T47D (cell line): ENCODE measurements at places on chromosomes 3 and 15.

DNA sequence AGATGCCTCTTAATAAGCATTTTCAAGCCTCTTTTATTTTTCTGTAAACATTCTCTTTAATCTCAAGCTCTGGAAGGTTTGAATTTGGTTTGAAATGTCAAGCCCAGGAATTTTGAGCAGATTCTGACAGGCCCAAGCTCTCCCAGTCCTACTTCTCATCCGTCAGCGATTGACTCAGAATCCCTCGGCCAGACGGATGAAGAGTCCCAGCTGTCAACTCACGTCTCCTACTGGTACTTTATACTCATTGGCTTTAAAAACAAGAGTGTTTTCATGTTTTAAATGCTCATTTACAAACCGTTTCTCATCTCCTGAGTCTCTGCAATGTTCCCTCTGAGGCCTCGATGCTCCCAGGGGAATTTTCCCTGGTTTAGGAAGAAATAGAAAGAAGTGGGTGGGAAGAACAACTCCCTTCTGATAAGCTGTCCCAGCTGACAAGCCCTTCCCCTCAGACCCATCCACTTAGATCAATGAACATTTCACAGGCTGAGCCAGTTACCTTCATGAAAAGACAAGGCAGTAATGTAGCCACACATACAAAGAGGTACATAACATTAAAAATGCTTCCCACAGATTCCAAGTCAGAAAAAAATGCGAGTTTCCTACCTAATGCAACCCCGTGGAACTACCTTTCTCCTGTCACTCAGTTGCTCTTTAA is 478.2 kb upstream of the DPH6 start:
- no peak for DNase-seq

GRCh38 chr3:183161552-183162336 is 790 bp downstream of the LAMP3 start:
- DNase-seq, result no peak

- no peak for DNase-seq
Measured at GRCh38 chr15:78212008-78212407, 22.4 kb downstream of the ACSBG1 start.

- no peak for DNase-seq
Measured at GRCh38 chr3:187085933-187086332, 53.4 kb downstream of the RPL39L start.

- no peak for DNase-seq
Measured at GRCh38 chr3:27428446-27428845, 55.7 kb downstream of the SLC4A7 start.

DNA sequence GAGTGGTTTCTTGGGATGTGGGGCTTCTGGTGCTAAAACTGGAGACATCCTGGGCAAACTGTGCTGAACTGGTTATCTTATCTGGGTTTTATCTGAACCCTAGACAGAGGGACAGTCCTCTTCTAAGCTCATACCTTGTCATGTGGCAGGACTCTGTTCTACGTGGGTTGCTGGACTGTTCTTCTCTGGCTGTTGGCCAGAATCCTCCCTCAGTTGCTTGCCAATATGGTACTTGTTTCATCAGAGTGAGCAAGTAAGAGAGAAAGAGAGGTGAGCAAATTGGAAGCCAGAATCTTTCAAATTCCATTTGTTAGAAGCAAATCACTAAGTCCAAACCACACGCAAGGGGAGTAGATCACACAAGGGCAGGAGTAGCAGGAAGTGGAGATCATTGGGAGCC is 291.5 kb upstream of the TBL1XR1 start:
- DNase-seq, result no peak
